ENCODE measurements at places on chromosomes 6 and 20.

DNA sequence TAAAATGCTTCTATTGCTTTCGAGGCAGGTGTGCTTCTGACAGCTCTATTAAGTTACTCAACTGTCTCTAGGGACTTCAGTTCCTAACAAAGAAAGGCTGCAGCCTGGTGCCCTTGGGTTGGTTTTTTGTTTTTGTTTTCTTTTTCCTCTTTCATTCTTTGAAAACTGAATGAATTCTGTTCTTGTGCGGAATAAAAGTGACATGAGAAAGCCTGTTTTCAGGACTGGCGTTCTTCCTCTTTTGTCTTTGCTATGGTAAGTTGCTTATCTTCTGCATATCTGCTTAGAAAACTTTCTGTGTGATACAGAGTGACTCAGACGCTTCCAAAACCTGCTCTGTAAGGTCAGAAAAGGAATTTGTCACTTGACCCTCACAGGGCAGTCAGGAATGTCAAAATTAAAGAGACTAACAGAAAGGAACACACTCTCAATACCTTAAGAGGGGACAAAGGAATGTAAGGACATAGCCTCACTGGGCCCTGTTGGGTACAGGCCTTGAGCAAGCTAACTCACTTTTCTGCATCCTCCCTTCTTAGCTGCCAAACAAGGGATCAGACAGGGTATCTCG, 56.2 kb upstream of the NHSL1 start:
- no peak for DNase-seq

DNA sequence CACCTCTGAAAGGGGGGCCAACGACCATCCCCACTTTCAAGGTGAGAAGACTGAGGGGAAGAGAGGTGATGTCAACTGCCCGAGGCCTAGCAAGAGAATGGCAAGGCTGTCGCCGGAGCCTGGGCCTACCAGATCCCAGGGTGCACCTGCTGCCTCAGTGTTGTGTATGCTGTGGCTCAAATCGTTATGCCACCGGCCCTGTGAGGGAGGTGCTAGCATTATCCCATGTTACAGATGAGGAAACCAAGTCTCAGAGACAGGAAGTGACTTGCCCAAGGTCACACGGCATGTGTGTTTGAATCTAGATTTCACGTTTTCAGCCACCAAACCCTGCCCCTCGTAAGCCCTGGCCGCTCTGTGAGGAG, 152.5 kb downstream of the CEBPB start:
- DNase-seq: no peak

DNA sequence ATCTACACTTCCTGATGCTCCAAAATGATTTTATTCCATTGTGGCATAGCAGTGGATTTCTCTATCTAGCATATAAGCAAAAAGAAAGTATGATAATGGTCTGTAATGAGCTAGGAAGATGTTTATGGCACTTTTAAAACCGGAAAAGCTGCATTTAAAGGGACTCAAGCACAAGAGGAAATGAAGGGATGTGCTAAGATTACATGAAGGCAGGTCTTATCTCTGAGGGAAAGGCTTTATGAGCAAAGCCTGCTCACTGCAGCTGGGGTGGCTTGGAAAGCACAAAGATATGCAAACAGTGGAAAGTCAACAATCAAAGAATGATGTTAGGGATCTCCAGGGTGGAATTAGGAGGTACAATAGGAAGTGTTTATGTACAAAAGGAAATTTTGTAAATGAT, 138.2 kb downstream of the TENT5A start:
- DNase-seq: no peak

DNA sequence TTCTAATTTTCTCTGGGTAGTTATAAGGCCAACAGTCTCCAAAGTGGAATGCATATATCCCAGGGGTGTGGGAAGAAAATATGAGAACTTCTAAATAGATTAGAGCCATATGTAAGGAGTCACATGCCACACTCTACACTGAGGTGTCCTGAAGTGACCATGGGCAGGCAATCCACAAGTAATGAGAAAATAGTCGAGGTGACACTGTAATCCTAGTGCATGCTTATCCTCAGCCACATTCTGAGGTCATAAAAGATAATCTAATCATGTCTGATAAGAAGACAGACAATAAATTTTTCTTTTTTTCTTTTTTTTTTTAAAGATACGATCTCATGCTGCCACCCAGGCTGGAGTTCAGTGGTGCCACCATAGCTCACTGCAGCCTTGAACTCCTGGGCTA, 62.2 kb downstream of the CD164 start:
- DNase-seq: no peak

GRCh38 chr6:114142258-114142657, 171.3 kb upstream of the HDAC2 start:
- no peak for DNase-seq

GRCh38 chr20:59577037-59577808, 27.1 kb upstream of the PHACTR3 start:
- no peak for DNase-seq

DNA sequence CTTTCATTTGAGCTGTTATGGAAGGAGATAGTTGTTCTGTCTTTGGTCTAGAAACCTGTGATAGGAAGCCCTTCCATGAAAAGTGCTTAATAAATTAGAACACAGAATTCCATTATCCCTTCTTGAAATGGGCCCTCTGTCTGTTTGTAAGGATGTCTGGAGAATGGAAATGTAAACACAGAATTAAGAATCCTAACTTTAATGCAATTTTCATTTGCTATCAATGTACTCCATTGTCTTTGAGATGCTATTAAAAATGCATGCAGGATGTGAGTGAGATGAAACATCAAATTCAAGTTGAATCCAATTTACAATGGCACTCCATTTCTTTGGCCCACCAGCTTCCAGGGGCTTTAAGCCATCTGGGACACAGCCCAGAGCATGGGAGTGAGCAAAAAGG, 13.9 kb upstream of the AARS2 start:
- DNase-seq: no peak

GRCh38 chr20:36866681-36867495, 9.1 kb upstream of the TLDC2 start:
- no peak for DNase-seq

DNA sequence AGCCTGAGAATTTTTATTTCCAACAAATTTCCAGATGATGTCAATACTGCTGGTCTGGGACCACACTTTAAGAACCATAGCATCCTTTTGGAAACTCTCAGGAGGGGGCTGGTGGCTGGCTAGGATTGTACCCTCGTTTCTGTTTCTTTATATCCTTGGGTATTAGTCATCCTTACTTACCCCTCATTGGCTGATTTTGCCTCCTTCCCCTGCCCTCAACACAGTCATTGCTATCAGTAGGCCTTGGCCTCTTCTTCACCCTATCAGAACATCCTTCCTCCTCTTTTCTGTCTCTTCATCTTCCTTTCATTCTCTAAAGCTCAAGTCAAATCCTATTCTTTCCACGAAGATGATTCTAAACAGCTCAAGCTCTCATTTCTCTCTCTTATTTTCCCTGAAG, 148.5 kb downstream of the ELOVL4 start:
- no peak for DNase-seq

GRCh38 chr6:160668589-160668988, 4.5 kb upstream of the LPA start:
- no peak for DNase-seq

- DNase-seq: no peak
Measured at GRCh38 chr6:5506149-5506548, 244.8 kb downstream of the FARS2 start.
